ENCODE measurements at places on chromosomes 1 and 21.

- no peak for DNase-seq
Measured at GRCh38 chr21:31597683-31598082, 61.8 kb upstream of the SOD1 start.

- DNase-seq, result no peak
Measured at GRCh38 chr1:27016376-27016775, 3.7 kb upstream of the TENT5B start.

- DNase-seq, result no peak
Measured at GRCh38 chr1:49125746-49126145, 349.1 kb upstream of the BEND5 start.

GRCh38 chr1:248843687-248844086 is 5.7 kb downstream of the ZNF672 start:
- no peak for DNase-seq

- DNase-seq, result no peak
Measured at GRCh38 chr1:58303841-58304240, 242.7 kb downstream of the OMA1 start.

GRCh38 chr1:192966073-192966472 is 93.1 kb downstream of the UCHL5 start:
- no peak for DNase-seq

DNA sequence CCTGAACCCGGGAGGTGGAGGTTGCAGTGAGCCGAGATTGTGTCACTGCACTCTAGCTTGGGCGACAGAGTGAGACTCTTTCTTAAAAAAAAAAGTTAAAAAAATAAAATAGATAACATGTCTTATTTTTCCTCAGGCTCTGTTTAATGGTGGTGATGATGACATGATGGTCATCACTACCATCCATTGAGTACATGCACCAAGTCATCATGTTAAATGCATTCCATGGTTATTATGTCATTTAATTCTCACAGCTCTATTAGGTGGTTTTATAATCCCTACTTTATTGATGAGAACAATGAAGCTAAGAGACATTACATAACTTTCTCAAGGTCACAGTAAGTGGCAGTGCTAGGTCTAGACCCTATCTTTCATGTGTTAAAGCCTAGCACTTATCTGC is 34.4 kb upstream of the MAB21L3 start:
- DNase-seq, result no peak

- DNase-seq, result no peak
Measured at GRCh38 chr1:205220421-205220820, 7.3 kb upstream of the TMCC2 start.

DNA sequence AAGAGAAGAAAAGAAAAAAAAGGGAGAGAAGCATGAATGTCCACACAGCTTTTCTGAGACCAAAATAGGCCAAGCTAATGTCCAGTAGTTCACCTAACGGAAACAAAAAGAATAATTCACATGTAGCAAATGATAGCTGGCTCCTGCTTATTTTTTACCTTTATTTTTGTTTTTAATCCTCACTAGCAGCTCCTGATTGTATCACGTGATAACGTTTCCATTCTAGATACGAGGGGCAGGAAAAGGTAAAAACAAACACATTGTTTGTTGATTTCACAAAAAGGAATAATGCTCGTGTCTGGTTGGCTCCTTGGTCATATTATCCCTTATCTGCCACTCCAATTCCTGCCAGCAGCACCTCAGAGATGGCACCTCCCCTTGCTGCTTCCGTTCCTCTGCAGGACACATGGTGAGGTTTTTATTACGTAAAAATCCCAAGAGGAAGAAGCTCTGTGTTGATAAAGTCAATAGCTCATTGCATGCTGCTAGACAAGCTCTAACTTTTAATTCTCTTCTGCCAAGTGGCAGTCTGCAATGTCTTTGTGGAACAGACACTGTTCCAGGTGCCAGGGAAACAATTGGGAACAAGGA is 201.7 kb downstream of the CRB1 start:
- no peak for DNase-seq

GRCh38 chr1:208525417-208525816 is 281.2 kb upstream of the PLXNA2 start:
- DNase-seq, result no peak

DNA sequence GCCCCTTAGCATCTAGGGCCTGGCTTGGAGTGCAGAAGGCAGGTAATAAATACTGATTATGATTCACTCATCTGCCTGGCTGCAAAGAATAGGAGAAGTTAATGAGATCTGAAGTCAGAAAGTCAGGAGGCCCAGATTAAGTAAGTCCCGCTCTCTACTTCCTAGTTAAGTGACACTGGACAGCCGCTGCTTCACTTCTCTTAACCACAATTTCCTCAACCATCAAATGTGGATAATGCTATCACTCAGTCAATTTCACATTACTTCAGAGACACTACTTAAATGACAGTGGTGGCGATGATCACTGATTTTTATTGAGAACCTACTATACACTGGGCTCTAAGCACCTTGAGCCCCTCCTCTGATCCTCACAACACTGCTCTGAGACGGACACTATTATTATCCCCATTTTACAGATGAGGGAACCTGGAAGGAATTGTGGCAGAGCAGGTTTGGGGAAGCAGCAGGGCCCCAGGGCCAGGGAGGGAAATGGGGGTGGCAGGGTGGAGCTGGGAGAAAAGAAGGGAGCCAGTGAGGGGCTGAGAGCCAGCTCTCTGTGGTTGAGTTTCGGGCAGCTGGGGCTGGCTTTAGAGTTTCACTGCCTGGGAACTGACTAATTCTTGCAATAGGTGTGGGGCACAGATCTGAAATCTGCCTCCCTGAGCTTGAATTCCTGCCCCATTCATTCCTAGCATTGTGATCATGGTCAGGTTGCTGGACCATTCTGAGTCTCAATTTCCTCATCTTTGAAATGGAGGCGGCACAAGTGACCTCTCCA is 2.4 kb upstream of the E2F2 start:
- no peak for DNase-seq

DNA sequence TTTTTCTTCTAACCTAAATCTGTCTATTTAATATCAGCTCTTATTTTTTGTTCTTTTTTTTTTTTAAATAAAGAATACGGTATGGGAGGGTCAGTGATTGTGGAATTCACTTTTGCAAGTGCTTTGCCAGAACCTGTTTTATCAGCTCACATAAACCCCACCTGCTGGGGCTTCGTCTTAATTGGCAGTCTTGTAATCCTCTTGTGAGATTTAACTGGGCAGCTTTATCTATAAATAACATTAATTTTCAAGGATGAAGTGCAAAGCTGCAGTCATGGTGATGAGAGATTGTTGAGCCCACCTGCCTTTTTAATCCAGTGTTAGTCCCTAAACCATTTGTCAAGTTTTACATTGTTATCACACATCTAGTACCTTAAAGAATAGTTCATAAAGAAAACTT is 18.2 kb upstream of the PDC start:
- no peak for DNase-seq

- DNase-seq, result no peak
Measured at GRCh38 chr1:154745286-154745731, 124.8 kb downstream of the KCNN3 start.

GRCh38 chr1:9106286-9106685 is 22.6 kb downstream of the GPR157 start:
- DNase-seq, result no peak

DNA sequence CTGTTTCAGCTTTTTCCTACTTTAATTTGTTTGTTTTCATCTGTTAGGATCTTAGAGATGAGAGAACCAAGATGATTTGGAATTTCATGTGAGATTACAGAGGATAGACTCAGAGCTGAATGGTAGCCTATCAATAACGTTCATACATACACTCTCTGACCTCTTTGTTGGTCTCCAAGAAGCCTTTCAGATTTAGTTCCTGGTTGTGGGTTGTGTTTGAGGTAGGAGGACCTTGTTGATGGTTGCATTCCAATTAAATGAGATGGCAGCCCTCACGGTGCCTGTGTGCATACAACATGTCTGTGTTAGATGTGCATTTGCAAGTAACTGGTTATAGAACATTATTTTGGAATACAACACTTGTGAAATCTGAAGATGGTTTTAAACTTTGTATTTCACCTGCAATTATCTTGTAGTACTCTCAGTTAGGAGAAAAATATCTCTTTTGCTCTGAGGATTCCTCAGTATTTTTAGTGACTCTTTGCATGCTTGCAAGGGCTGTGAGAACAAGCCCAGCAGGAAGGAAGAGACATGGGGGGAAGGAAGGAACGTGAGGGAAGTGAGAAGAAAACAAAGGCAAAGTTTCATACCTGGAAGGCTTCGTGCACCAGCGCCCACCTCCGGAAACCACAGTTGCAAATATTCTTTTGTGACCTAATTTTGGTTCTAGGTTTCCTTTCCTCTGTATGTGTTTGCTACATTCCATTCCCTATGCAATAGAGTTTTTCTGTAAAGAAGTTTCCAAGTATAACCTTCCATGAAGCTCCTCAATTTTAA is 291.8 kb downstream of the DISC1 start:
- DNase-seq, result no peak

DNA sequence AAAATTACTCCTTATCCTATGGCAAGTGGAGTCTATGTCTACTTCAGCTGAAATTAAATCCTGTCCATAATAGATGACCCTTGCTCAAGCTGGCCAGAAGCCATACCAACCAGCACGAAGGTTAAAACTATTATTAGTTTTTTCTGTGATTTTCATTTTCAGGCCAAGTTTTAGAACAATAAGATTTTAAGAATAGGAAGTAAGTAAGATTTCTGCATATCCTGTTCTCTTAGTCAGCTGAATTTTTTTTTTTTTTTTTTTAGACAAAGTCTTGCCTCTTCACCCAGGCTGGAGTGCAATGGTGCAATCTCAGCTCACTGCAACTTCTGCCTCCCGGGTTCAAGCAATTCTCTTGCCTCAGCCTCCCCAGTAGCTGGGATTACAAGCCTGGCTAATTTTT is 6.1 kb upstream of the RBP7 start:
- DNase-seq, result no peak

GRCh38 chr1:8875216-8875861 is 3.1 kb downstream of the ENO1 start:
- DNase-seq, result no peak

DNA sequence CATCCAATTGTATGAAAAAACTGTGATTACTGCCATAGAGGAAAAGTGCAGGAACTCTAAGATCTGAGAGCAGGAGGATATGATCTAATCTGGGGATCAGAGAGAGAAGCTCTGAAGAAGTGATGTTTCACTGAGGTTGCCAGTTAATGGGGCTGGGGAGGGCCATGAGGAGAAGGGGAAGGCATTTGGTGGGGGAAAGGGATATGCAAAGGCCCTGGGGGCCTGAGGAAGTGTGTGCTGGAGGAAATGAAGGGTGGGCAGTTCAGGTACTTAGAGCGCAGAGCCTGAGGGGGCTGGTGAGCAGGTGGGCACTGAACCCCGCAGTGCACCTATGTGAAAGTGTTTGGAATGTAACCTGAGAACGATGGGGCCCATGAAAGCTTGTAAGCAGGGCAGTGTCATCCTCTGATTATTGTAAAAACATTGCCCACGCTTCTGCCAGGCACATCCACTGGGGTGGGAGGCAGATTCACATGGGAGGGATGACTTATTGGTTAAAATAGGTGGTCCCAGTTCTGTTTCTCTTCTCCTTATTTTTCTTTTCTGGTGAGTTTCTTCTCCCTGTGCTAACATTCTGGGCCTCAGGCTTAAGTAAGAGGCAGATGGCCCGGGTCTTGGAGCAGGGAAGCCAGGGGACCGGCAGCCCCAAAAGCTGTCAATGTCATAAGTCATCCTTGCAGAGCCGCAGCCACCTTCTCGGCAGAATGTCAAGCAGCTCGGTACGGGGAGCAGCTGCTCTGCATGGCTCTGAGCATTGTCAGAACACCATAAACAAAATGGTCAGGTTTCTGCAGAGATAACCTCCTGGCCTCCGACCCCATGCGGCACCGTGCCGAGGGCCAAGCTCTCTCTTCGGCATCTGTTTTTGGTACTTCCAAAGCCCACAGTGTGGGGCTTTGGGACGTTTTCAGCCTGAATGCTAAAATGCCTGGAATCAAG is 492.0 kb upstream of the VAMP3 start:
- no peak for DNase-seq

GRCh38 chr1:19074902-19075721 is 118.6 kb upstream of the IFFO2 start:
- DNase-seq, result no peak

GRCh38 chr21:26100573-26100972 is 70.0 kb downstream of the APP start:
- no peak for DNase-seq

DNA sequence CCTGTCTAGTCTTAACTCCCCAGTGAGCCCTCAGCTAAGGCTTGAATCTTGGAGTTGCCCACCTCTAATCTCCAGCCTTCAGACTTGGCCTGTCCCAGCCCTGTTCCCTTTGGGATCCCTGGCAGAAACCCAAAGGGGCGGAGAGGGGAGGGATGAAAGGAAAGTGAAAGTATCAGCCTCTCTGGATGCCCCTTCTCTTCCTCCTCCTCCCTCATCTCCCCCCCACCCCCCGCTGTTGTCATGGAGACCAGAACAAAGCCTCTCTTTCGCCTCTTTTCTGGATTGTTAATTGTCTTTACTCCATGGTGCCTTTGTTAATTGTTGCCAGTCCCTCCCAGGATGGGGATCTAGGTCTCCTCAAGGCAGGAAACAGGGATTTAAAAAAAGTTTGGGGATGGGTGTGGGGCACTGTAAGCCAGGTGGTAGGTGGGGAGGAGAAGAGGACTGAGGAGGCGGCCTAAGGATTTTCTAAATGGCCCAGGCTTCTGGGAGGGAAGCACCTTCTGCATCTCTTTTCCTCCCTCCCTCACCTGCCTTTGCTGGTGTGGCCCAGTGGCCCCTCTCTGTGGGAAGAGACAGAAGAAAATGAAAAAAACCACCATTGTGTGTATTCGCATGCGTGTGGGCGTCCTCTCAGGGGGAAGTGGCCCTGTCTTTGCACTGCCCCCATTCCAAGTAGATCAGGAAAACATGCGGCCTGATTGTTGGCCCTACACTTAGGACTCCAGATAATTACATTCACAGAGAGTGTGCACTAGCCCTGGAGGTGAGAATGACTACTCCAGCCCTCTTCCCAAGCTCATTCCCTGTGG is 7.5 kb upstream of the SOX13 start:
- no peak for DNase-seq

DNA sequence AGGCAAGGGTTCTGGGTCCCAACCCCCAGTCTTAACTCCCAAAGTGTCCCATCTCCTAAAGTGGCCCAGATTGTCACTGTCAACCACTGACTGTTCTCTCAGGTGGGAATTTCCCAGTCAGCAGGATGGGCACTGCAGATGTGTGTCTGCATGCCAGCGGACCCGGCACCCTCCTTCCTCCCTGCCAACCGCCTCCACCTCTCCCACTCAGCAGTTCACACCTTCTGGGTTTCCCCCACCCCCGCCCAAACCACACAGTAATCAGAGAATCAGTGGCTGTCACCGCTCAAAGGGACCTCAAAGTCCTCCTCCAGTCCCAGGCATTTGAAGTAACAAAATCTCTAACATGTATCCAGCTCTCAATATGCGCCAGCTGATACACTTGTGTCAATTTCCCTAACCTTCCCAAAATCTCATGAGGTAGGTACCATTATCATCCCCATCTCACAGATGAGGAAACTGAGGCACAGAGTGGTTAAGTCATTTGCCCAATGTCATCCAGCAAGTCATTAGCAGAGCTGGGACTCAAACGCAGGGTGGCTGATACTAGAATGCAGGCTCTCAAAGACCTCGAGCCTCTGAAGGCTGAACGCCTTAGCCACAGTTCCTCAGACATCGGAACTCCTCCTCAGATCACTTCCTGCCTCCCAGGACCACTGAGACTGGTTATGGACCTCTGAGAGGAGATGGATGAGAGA is 4.8 kb downstream of the RUNX3 start:
- no peak for DNase-seq

Measured in spinal cord (tissue), 10 donors.